ENCODE measurements at places on chromosomes 2 and 18.

DNA sequence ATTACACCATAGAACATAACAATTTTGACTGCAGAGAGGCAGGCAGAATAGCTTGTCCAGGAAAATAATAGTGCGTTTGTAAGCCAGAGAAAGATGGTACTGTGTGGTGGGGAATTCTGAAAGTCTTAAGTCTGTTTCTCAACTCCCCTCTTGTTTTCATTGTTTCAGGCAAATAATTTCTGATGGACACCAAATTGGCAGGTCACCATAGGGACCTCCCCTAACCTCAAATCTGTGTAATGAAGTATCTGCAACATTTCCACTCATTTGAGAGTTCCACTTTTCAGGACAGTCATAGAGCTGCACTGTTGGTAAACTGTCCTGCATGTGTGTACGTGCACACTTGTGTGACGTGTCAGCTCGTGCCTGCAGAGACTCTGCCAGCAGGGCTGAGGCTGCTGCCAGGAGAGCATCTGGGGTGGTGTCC, 195.6 kb downstream of the AGAP1 start:
- no peak for DNase-seq

DNA sequence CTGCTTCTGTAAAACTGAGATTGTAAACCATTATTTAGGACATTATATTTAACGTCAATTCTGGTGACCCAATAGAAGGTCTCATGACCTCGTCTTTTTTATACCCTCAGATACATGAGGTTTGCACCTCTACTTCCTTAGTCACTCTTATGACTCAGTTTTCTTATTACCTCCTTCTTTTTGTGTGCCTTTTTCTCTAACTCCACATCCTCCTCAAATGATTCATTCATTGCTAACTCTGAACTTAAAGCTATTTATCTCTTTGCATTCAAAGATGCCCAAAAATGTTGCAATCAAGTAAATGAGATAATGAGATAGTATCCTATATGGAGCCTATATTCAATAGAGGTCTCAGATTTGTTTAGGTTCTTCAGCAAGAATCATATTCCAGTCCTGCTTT, 121.0 kb upstream of the KYNU start:
- no peak for DNase-seq

- DNase-seq, result no peak
Observed at GRCh38 chr2:135744760-135745314, 3.2 kb downstream of the UBXN4 start.

GRCh38 chr2:109525836-109526235, 87.9 kb downstream of the SEPTIN10 start:
- no peak for DNase-seq

- DNase-seq, result no peak
Observed at GRCh38 chr2:205043285-205043684, 498.0 kb downstream of the PARD3B start.

DNA sequence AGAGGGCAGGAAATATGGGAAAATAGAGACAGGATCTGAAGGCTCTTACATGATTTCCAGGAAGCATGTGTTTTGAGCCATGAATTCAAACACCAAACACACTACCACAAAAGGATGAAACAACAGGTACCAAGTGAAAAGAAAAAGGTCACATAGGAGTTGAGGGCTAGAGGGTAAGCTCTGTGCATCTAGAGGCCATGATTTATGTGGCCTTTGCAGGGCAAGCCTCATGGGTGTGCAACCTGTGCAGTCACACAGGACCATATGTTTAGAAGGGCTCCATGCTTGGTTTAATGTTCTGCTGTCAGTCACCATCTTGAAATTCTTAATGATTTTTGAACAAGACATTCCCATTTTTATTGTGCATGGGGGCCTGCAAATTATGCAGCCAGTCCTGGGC, 134.5 kb upstream of the CCDC68 start:
- DNase-seq, result no peak

GRCh38 chr2:212995920-212996319, 155.5 kb downstream of the IKZF2 start:
- DNase-seq, result no peak
